ENCODE measurements at places on chromosomes 11 and 22. TPM values are rescaled to one million over a fixed set of nuclear protein-coding genes. Genes with fewer than 3 reads are reported as not detected.

Gene CSF2RB
- total RNA-seq, result not detected

GRCh38 chr11:106327134-106327533 lies 249.7 kb downstream of the AASDHPPT start:
- no peak for DNase-seq

GRCh38 chr11:15118431-15118830 lies 3.7 kb downstream of the INSC start:
- no peak for DNase-seq

GRCh38 chr11:86743223-86744118 lies 56.9 kb upstream of the PRSS23 start:
- peak; percentile 86 for DNase-seq

DNA sequence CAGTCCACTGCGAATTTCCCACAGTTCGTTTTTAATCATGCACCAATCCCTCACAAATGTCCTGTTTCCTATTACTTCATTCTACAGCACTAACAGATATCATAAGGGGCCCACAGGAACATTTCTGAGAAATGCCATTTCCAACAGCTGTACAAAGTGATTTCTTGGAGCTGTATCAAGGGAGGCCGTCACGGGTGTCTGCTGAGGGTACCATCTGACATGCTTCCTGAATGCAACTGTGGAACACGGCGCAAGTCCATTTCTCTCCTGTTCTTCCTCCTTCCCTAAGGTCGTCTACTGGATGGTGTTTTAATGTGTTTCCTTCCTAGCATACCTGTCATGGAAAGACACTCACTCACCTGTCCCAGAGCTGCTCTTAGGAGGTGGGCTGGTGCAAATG lies 320.7 kb downstream of the LARGE1 start:
- DNase-seq, result no peak

DNA sequence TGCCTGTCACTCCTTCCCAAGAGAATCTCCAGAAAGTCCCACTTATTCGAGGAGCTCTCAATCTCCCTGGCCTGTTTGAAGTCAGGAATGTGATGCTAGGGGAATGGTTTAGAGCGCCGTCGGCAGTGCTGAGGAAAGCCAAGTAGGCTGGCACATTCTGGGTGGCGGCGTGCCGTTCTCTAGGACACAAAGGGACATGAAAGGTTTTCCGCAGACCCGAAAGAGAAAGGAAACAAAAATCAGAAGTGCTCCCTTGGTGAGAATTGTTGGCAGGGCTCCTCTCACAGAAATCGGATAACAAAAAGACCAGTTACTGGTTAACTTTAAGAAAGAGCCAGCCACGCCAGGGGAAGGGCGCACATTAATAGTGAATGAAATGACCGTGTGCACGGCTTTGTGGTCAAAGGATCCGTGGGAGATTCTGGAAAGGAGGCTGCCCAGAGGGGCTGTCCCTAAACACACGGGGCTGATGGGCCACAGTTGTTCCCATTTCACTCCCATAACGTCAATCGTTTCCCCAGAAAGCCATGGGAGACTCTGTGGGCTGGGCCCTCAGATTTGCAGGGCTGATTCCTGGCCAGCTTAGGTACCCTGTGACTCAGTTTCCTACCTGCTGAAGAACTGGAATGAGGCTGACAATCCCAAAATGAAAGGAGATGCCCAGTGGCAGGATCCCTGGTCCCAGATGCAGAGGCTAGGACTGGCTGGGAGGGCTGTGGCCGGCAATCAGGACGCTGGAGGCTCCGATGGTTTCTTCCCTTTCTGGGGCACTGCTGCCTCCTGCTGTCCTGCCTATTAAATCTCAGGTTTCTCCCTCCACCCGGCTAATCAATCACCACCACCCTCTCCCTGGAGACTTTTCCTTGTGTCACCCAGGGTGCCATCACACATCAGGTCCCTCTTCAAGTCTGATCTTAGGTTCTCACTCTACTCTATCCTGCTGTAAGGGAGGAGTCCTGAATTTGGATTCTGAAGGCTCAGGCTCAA lies 82.3 kb downstream of the RCN1 start:
- peak; percentile 57 for DNase-seq

- no peak for DNase-seq
Observed at GRCh38 chr11:125139778-125140177, 24.8 kb upstream of the PKNOX2 start.

All from HT-29 (cell line).